HCEC 1CT (cell line): ENCODE measurements at places on chromosomes 2 and 18.

GRCh38 chr2:58055033-58055786, 8.6 kb downstream of the VRK2 start:
- no peak for DNase-seq

GRCh38 chr2:96090196-96090926, 26.0 kb downstream of the ADRA2B start:
- no peak for DNase-seq

DNA sequence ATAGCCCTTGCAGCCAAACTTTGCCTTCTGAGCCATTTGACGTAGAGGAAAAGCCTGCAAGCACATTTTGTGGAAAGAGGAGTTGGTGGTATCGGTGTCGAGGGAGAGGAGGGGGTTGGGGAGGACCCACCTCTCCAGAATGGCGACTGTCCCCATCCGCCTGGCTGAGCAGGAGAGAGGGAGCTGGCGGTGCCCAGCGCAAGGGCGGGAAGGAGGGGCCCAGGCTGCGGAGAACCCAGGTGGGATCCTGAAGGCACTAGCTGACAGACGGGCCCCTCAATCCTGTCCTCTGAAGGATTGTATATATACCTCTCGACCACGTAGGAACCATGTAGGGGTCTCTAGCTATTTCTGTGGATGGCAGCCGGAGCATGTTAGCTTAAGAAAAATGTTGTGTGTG, 200.3 kb downstream of the LOXHD1 start:
- DNase-seq, result no peak

DNA sequence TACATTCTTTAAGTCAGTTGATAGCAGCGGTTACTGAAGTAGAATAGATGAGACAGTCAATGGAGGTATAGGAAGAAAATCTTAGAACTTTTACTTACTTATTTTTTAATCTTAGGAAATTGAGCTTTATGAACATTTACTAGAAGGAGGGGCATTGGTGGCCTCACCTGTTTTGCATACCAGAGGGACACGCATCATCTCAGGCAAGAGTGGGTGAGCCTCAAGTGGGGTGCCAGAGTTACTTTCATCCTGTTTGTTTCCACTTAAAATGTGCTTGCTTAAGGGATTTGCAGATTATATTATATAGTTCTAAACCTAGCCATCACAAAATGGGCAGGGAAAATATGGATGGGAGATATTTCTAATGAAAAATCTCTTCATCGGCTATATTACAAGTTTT, 61.6 kb downstream of the WDR7 start:
- no peak for DNase-seq

DNA sequence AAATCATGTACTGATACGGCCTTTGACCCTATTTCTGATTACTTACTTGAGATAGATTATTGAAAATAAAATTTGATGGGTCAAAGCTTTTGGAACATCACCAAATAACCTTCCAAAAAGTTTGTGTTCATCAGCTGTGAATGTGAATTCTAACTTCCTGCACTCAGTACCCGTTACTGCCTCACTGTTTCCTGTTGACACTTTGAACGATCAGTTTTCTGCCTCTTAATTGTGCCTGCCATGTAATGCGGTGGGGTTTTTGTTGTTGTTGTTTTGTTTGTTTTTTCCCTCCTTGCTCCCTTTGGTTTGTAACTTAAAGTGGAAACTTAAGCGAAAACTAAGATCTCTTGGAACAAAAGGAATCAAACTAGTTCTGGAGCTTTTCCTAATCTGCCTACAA, 18.9 kb downstream of the ATG16L1 start:
- no peak for DNase-seq

GRCh38 chr2:203846490-203847105, 21.0 kb upstream of the CTLA4 start:
- DNase-seq, result no peak
